ENCODE measurements at places on chromosomes 16 and 17.

GRCh38 chr16:67805718-67806427, 487 bp downstream of the RANBP10 start:
- no peak for DNase-seq

- peak; percentile 73 for DNase-seq
Observed at GRCh38 chr17:77831474-77832179, 126.9 kb upstream of the TNRC6C start.

DNA sequence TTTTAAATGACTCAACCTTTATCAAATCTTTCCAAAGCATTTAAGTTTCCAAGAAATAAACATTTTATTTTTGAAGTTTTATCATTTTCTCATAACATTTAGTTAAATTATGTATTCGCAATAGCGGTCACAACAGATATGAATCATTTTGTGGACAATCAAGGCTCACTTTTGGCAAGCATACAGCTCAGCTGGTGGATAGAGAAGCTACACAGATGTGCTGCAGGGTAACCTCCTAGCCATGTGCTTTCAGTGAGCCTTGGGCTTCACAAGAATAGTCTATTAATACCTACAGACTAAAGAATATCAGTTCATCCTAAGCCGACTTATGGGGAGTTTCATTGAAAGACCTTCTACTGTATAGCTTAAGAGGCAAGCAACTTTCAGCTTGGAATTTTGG, 144.8 kb downstream of the MRTFB start:
- no peak for DNase-seq

DNA sequence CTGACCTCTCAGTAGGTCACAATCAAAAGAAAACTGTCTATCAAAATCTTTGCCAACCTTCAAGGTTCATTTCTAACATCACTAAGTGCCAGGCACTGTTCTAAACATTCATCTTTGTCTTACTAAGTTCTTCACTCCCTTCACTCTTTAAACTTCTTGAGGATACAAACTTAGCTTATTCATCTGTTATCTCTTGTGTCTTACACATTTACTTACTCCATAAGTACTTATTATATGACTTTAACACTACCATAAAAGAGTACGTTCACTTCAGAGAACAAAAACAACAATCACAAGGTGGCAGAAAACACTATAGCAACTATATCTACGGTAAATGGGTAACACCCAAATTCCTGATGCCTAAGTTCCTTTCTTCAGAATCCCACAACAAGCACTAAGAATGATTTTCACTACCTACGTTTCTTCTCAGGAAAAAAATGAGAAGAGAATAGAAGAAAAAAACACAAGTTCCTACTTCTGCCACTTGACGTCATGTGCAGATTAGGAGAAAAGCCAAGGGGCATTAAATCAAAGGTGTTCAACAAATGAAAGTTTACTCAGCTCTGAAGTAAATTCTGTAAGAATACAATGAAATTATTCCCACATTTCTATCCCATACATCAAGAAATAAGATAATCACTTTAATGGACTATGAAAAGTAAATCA, 29.2 kb downstream of the KANSL1 start:
- DNase-seq = no peak

DNA sequence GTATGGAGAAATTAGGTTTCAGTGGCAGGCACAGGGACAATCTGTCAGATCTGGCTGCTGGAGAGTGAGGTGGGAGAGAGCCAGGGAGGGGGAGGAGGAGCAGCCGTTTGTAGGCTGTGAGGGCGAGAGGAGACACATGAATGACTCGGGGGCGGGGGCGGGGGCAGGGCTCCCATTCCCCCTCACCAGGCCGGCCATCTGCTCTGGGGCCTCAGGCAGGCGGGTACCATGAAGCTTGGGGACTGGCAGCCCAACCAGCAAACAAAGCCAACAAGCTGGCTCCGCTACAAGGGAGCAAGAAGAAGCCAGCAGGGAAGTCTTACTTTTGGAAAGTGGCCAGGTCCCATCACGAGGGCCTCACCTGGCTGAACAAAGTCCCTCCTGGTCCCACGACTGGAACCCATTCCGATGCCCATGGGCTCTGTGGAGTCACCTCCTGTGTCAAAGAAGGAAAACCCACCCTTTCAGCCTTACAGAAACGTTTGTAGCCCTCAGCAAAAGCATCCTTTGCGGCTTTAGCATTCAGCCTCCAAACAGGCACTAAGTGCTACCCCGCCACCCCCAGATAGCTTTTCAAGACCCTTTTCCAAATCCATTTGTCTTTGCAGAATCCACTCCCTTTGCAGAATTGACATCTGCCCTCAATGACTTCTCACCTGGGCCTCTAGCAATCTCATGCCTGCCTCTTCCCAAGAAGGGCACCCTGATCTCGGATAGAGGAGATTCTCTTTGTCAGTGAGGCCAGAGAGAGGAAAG, 9.2 kb upstream of the SSTR2 start:
- no peak for DNase-seq

GRCh38 chr17:55420776-55421178, 858 bp downstream of the MMD start:
- DNase-seq = no peak

- DNase-seq = no peak
Observed at GRCh38 chr17:44005527-44006271, 1.3 kb downstream of the NAGS start.

DNA sequence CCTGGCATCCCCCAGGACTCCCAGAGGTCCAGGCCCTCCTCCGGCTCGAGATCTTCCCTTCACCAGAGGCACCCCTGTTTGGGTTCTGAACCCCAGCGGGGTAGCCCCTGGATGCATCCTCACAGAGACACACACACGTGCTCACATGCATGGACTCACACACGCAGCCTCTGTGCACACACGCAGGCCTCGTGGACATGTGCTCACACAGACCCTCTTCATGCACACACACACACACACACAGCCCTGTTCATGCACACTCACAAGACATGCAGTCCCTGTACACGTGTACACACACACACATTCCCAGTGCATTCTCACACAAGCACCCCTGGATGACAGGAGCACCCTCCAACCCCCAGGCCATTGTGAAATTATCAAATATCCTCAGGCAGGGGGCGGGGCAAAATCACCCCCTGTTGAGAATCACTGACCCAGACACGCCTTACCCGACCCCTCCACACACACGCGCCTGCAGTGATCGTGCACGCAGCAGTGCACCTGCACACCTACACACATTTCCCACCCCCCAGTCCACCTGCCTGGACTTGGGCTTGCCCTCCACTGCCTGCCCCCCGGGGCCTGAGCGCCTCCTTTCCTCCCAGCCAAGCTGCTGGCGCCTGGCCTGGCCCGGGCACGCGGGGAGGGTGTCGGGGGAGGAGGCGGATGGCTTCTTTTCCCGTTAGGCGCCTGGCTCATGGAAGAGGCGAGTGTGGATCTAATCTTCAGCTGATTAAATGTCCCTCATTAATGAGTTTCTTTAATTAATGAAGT, 62.6 kb downstream of the ENGASE start:
- DNase-seq = no peak

DNA sequence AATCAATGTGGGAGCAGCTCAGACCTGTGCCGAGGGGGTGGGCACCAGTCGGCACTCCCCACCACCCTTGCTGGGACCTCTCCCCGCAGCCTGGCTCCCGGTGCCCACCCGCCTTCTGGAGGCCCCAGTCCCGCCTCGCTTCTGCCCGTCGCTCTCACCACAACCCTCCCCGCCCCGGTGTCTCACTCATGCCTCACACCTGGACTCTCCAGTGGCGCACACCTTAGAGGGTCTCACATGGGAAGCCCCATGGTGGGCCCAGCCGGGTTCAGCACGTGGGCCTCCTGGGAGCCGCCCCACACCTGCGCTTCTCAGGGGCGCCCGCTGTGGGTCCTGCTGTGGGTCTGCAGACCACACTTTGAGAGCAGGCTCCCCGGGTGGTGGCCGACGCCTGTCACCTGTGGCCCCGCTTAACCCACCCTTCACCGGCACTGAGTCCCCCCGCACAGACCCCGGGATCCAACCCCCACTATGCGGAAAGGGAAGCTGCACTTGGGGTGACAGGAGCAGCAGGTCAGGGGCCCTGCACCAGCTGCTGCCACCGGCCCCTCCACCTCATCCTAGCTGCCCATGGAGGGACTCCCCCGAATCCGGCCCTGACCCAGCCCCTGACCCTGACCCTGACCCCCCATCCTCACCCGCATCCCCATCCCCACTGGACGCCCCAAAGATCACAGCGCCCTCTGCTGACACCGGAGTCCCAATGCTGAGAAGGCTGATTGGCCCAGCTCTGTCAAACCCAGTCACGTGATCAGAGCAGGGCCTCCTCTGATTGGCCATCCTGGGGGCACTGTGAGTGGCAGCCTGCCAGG, 27.4 kb upstream of the SLC38A10 start:
- DNase-seq = peak; percentile 29

- DNase-seq = peak; percentile 79
Observed at GRCh38 chr16:72247821-72248253, 75.9 kb upstream of the PMFBP1 start.

DNA sequence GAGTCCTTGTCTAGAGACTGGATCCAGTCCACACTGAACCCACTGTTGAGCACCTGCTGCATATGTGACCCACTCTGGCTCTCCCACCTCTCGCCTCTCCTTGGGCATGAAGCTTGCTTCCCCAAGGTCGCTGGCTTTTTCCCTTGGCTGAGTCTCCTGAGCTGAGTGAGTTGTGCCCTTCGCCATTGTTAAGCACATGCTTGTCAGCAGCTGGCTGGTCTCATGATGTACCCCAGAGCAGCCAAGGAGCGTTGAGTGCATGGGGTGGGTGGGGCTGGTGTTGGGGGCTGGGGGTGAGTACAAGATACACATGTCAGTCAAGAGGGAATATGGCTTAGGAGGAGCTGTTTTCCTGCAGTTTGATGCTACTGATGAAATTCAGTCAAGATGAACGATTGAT, 165.6 kb downstream of the SNX29 start:
- no peak for DNase-seq

- DNase-seq = peak; percentile 83
Observed at GRCh38 chr17:70307430-70308225, 138.3 kb downstream of the KCNJ2 start.

GRCh38 chr17:11545002-11545401, 53.3 kb upstream of the DNAH9 start:
- DNase-seq = no peak

GRCh38 chr17:78224231-78225087, 7.0 kb upstream of the TMEM235 start:
- DNase-seq = no peak

GRCh38 chr16:56311208-56312027, 113.9 kb downstream of the AMFR start:
- DNase-seq = no peak

GRCh38 chr17:13384626-13385025, 217.1 kb downstream of the HS3ST3A1 start:
- no peak for DNase-seq

- no peak for DNase-seq
Observed at GRCh38 chr17:77375108-77375916, 234.5 kb downstream of the SEC14L1 start.

GRCh38 chr16:23947838-23948237, 112.1 kb downstream of the PRKCB start:
- no peak for DNase-seq

DNA sequence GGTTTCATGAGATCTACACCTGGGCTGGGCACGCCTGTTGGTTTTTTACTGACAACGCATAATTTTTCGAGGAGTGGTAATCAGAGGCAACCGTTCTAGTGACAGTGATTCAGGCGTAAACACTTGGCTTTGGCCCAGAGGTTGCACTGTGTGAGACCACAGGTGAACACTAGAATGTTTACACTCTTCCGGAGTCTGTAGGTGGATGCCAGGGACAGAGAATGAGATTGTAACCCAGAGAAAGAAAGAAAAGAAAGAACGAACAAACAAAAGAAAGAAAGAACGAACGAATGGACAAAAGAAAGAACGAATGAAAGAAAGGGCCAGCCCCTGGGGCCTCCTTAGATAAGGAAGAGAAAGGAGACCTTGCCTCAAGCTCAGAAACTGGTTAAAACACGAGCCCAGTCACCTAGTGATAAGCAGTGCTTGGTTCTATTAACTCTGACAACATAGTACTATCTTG, 113.2 kb downstream of the PRKCB start:
- no peak for DNase-seq

GRCh38 chr17:74920642-74921025, 2.4 kb downstream of the USH1G start:
- DNase-seq = no peak

GRCh38 chr16:48887646-48888210, 277.7 kb upstream of the N4BP1 start:
- DNase-seq = no peak

DNA sequence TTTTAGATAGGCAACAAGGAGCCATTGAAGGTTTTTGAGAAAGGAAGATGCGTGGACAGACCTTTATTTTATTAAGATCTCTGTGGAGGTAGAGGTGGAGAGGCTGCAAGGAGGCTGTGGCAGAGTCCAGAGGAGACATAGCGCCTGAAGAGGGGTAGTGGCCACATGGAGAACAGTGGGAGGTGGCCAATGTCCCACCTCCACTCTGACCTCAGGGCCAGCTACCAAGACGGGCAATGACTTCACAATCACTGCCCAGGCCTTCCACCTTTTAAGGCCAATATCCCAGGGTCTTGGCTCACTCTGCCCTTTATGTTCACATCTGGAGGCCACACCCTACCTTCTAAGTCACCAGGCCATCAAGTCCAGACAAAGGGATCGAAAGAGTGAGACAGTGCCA, at the start of gene C16orf78:
Gene C16orf78 (plus strand): TSS at position 301 of the 400 bp plus-strand sequence. CDS start 136 bp downstream, outside the sequence.
- no peak for DNase-seq

- peak; percentile 57 for DNase-seq
Observed at GRCh38 chr16:85437166-85438052, 175.7 kb upstream of the GSE1 start.

GRCh38 chr17:57806167-57806830, 43.5 kb downstream of the MRPS23 start:
- no peak for DNase-seq

Measured in fibroblast of skin of right quadriceps (primary cell).